Mammary epithelial cell (primary cell): ENCODE measurements at places on chromosomes 7 and 10. TPM values are rescaled to one million over a fixed set of nuclear protein-coding genes. Genes with fewer than 3 reads are reported as not detected.

The LIPM gene
- total RNA-seq, result not detected

The PRKAR2B gene
- total RNA-seq, result not detected in 2 replicates

The CLDN15 gene
- 6.6 and 11.0 TPM in 2 replicates for total RNA-seq

The HECW1 gene
- not detected in 2 replicates for total RNA-seq

The XRCC2 gene
- total RNA-seq, result 2.3 and 7.6 TPM in 2 replicates

The ZFAND4 gene
- 8.8 TPM for total RNA-seq

The GSTO1 gene
- 205 TPM for total RNA-seq

The TEX36 gene
- total RNA-seq, result not detected in 2 replicates

The GARIN1A gene
- 2.9 and 4.0 TPM in 2 replicates for total RNA-seq

The APBB1IP gene
- not detected for total RNA-seq

The ENTPD7 gene
- total RNA-seq, result 47.2 TPM

The C7orf33 gene
- total RNA-seq, result not detected

The RARRES2 gene
- total RNA-seq, result not detected in 2 replicates

The FAM237B gene
- not detected in 2 replicates for total RNA-seq

The CNPY1 gene
- not detected for total RNA-seq

The DYNC1I1 gene
- total RNA-seq, result 1.8 TPM

The HKDC1 gene
- under 0.01 TPM for total RNA-seq

The PDK4 gene
- 1.8 TPM for total RNA-seq

The SLC13A1 gene
- total RNA-seq, result not detected in 2 replicates

The IFIT1B gene
- total RNA-seq, result not detected

The ADAM12 gene
- total RNA-seq, result 0.05 and 0.26 TPM in 2 replicates

The TASOR2 gene
- 73.1 and 97.5 TPM in 2 replicates for total RNA-seq

The NXPH1 gene
- total RNA-seq, result not detected

The PARP12 gene
- 16.0 TPM for total RNA-seq

The ZNF282 gene
- 44.9 and 57.8 TPM in 2 replicates for total RNA-seq

The CRHR2 gene
- not detected in 2 replicates for total RNA-seq

The SPDYE2B gene
- total RNA-seq, result not detected

The VIPR2 gene
- not detected in 2 replicates for total RNA-seq

The PDE1C gene
- total RNA-seq, result 32.8 and 35.8 TPM in 2 replicates

The SSC4D gene
- total RNA-seq, result 1.3 TPM

The TMEM26 gene
- total RNA-seq, result not detected

The GHRHR gene
- not detected in 2 replicates for total RNA-seq

The CAMK2B gene
- total RNA-seq, result 0.33 TPM

The GPR146 gene
- 0.61 TPM in 1 of 2 replicates, not detected in the other for total RNA-seq

The FGFBP3 gene
- total RNA-seq, result 0.68 and 0.69 TPM in 2 replicates

The C10orf67 gene
- total RNA-seq, result 0.16 and 0.35 TPM in 2 replicates

The ACBD7 gene
- 0.40 and 0.85 TPM in 2 replicates for total RNA-seq

The ZNF212 gene
- total RNA-seq, result 9.2 TPM

The IKZF1 gene
- total RNA-seq, result not detected

The HOXA6 gene
- 1.7 and 3.1 TPM in 2 replicates for total RNA-seq

The TMEM196 gene
- total RNA-seq, result not detected in 2 replicates

The RSPH10B gene
- total RNA-seq, result not detected

The CFAP70 gene
- 1.2 and 1.3 TPM in 2 replicates for total RNA-seq

The MYH16 gene
- 1.7 and 3.4 TPM in 2 replicates for total RNA-seq

The MALRD1 gene
- 0.83 TPM for total RNA-seq

The MTERF1 gene
- 16.5 TPM for total RNA-seq

The SEMA3D gene
- 4.0 and 9.5 TPM in 2 replicates for total RNA-seq

The TIAL1 gene
- 131 and 141 TPM in 2 replicates for total RNA-seq

The EGR2 gene
- 0.53 and 0.64 TPM in 2 replicates for total RNA-seq

The LLCFC1 gene
- not detected in 2 replicates for total RNA-seq

The NUTM2A gene
- 0.51 and 0.54 TPM in 2 replicates for total RNA-seq

The PPA1 gene
- 169 and 170 TPM in 2 replicates for total RNA-seq

The GATA3 gene
- total RNA-seq, result 20.6 and 20.8 TPM in 2 replicates

The CHST12 gene
- 3.2 TPM for total RNA-seq

The GSDME gene
- total RNA-seq, result 95.6 and 108 TPM in 2 replicates

The RASSF4 gene
- total RNA-seq, result 0.83 and 1.4 TPM in 2 replicates
